ENCODE measurements at places on chromosomes 3 and 15.

- DNase-seq: peak; percentile 43
Measured at GRCh38 chr15:39747326-39747725, 35.3 kb downstream of the FSIP1 start.

DNA sequence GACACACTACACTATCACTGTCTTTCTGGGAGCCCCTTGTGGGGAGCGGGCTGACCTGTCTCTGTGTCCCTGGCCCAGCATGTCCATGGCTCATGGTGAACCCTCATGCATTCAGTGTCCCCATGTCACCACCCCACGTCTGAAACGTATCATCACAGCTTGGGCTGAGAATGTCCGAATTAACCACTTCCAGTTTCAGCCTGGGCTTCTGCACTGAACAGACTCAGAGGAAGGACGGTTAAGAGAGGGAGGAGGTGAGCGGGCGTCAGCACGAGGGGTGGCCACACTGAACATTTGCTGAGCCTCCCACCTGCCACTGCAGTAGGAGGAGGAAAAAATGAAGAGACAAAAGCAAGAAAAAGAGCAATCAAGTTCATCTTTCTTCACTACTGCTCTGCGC is 30.5 kb downstream of the ATP2B2 start:
- DNase-seq: no peak

GRCh38 chr3:184574515-184575417 is 13.2 kb downstream of the EPHB3 start:
- DNase-seq: no peak

- DNase-seq: no peak
Measured at GRCh38 chr3:111975131-111975530, 3.7 kb upstream of the ABHD10 start.

GRCh38 chr3:160134454-160134853 is 90.8 kb upstream of the C3orf80 start:
- DNase-seq: no peak

DNA sequence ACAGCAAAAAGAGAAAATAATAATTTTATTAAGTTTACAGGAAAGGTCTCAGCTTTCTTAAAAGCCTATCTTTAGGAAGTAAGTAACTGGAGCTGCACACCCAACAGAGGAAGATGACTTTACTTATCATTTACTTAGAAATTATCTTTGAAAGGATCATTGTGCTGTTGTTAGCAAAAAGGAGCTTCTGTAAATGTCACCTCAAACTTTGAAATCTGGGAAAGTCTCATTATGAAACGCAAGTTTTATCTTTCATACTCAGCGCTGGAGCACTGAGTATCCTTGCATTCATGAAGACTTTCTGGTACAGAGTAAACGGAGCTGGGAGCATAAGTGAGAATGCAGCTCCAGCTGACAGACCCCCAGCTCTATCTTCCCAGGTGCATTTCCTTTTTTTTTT is 491.2 kb upstream of the TPRG1 start:
- no peak for DNase-seq

- no peak for DNase-seq
Measured at GRCh38 chr15:24917431-24917830, 37.4 kb upstream of the SNRPN start.

GRCh38 chr15:62719316-62719715 is 323.2 kb upstream of the TPM1 start:
- peak; percentile 44 for DNase-seq
